Bone marrow (tissue), 2 donors: ENCODE measurements at places on chromosomes 7 and 10.

DNA sequence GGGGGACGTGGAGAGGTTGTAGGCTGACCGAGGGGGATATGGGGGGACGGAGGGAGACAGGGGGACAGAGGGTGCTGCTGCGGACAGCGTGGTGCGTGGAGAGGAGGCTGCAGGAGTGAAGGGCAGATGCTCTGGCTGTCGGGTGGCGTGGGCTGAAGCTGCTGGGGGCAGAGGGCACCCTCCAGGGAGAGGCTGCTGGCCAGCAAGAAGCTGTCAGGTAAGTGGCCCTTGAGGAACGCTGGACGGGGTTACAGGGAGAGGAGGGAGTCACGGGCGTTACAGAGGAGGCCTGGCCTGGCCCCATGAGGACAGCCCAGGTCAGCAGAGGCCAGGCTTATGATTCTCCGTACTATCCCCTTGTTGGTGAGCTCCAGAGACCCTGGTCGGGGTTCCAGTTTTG is 27.1 kb downstream of the YKT6 start:
- no peak for DNase-seq

GRCh38 chr7:3119963-3120362 is 76.3 kb upstream of the CARD11 start:
- no peak for DNase-seq

DNA sequence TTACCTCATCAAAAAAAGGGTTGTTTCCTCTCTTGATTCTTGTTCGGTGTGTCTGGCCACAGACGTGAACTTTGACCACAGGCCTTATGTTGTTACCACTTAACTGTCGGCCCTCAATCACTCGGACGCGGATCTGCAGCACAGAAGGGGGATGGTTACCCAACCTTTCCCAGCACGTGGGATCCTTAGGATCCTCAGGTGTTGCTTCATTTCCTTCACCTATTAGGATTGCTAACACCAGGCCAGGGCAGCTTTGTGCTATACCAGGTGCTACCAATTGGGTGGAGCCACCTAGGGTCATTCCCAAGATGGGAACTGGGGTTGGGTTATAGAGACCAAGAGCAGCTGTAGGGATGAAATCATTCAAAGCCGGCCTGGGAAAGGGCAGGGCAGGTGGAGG is 73.4 kb downstream of the MYOF start:
- DNase-seq = no peak

GRCh38 chr10:58424176-58424575 is 39.0 kb downstream of the TFAM start:
- DNase-seq = no peak

GRCh38 chr7:127998671-127999070 is 32.6 kb downstream of the LRRC4 start:
- no peak for DNase-seq

DNA sequence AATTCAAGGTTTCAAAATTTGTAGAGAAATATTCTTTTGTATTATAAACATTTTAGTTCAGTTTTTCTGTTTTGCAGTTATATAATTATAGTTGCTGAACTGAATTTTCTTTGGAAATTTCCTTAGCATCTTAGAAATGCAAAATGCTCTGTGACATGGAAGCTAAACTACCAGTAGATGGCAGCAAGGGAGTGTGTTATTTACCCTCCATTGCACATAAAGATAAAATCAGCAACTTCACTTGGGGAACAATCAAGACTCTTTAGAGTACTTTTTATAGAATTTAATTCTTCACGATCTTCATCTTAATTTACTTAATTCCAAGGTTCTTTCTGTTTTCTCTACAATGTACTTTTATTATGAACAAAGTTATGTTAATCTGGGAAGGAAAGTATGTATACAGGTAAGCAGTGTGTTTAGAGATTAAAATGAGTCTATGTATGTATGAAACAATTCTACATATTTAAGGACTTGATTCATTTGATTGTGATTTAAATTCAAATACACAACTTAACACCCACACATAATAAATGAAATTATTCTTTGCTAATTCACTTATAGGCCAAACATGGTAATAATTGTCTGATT is 404.2 kb downstream of the THSD7A start:
- no peak for DNase-seq

DNA sequence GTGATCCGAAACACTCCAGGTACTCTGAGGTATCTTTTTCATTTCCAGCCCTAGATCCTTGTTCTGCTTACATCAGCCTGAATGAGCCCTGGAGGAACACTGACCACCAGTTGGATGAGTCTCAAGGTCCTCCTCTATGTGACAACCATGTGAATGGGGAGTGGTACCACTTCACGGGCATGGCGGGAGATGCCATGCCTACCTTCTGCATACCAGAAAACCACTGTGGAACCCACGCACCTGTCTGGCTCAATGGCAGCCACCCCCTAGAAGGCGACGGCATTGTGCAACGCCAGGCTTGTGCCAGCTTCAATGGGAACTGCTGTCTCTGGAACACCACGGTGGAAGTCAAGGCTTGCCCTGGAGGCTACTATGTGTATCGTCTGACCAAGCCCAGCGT is 5.1 kb downstream of the OIT3 start:
- no peak for DNase-seq

DNA sequence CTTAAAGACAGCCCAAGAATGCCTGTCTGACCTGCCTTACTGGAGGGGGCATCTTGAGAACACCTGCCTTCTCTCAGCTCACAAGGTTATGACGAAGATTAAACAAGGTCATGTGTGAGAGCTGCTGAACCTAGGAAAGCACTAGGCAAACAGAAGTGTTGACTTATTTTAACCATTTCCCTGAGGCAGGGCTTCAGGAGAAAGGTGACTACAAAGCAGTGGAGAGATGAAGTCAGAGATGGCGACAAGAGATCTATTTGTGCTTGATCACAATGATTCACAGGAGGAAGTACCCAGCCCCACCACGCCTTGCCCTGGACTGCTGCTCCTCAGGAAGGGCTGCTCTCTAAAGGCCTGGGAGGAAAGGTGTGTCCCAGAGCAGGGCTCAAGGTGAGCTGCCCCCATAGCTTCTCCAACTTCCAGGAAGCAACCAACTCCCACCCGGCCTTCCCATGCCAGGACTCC is 27.8 kb downstream of the STN1 start:
- DNase-seq = no peak

DNA sequence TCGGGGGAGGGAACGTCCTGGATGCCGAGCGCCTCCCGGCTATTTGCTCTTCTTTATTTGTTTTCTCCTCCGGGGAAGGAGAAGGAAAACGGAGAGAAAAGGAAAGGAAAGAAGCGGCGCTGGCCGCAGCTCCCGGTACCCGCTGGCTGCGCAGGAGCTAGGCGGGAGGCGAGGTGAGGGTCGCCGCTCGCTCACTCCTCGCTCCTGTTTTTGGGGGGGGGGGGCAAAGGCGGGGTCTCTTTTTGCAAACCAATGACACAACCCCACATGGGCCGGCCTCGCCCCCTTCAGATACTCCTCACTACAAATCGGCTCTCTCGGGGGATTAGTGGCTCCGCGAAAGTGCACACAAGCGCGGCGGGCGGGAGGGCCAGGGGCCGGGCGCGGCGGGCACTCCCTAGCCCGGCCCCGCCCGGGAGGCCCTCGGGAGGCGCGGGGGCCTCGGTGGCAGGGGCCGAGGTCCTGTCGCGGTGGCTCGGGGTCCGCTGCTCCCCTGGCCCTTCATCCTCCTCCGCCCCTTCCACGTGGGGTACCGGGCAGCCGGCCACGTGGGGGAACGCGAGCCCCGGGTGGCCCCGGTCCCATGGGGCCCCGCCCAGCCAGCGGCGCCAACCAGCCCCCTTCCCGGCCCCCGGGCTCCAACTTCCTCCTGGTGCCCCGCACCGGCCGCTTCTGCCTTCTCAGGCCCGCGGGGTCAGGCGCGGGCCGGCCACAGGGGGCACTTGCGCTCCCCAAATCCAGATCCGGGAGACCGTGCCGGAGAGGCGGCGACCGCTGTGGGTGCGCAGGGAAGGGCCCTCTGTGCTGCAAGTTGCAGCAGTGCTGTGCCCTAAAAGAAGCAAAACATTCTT is 718 bp upstream of the CTBP2 start:
- peak; percentile 61 for DNase-seq
